Thoracic aorta (tissue), 2 donors: ENCODE measurements at places on chromosomes 1 and 21. TPM values are rescaled to one million over a fixed set of nuclear protein-coding genes. Genes with fewer than 3 reads are reported as not detected.

Gene BMP8B
- 2.5 TPM for total RNA-seq

- DNase-seq = no peak
Measured at GRCh38 chr1:151147132-151147503, 687 bp upstream of the SEMA6C start.

- DNase-seq = no peak
Measured at GRCh38 chr1:229363723-229364122, 20.9 kb upstream of the CCSAP start.

DNA sequence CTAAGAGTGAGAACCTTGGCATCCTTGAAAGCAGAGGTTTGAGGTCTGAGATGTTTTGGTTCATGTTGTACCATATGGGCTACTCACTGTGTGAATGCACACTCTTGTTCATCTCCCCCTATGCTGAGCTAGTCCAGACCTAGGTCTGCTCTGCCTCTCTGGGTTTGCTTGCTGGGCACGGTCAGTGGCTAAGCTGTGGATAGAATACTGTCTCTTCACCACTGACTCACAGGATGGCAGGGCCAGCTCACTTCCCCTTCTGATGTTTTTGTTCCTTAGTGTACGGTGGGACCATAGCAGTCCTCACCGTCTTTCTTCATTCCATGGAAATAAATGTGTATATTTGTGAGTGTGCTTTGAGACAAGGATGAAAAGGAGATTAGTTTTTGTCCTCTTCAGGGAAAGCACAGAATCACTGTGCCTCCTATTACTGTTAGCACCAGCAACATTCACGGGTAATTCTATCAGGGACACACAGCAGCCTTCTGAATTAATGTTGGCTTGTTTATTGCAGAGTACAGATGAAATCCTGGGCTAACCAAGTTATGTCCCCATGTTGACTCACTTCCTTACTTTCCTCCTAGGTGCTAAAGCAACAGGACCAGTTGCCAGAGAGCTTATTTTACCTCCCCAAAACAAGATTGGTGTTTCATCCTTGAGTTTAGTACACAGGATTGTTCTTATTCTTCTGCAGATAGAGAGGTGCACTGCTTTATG, 56.9 kb upstream of the IVNS1ABP start:
- DNase-seq = no peak

DNA sequence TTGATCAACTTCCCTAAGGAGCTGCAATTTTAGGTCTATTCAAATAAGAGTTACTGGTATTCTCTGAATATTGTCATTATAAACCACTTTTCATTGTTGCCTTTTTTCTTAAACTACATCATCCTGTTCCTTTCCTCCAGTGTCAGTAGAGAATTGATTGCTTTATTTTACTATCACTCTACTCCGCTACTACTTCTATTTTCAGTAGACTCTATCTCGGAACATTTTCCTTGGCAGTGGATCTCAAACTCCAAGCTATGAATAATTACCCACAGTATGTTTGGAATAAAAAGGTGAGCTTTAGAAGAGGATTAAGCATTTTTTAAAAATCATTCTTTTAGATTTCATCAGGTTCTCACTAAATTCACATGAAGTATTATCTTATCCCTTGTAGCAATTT, 224.9 kb downstream of the GREM2 start:
- no peak for DNase-seq
